Stimulated activated CD8-positive, alpha-beta memory T cell treated with anti-CD3 and anti-CD28 coated beads, Interleukin-4, amount 100 ng/mL, for 4 hours (primary cell): ENCODE measurements at places on chromosomes 13 and 19.
A peak's percentile ranks its signal among the peaks of the same experiment; 100 is the strongest.

DNA sequence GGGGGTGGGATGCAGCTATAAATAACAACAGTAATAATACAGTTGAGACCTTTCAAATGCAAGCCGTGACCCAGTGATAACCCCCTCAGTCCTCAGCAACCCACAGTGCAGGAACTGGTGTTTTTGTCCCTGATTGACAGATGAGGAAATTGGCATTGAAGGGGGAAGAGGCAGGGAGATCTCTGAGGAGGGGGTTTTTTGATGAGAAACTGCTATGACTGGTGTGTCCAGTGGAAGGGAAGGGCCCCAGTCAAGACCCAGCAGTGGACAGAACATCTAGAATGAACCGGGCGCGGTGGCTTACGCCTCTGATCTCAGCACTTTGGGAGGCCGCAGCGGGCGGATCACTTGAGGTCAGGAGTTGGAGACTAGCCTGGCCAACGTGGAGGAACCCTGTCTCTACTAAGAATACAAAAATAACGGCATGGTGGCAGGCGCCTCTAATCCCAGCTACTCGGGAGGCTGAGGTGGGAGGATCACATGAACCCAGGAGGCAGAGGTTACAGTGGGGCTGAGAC lies 1.9 kb downstream of the MAP1S start:
- no peak for DNase-seq

GRCh38 chr13:21109168-21109567 lies 47.8 kb upstream of the LATS2 start:
- no peak for DNase-seq

GRCh38 chr19:5600797-5601196 lies 21.8 kb downstream of the SAFB2 start:
- DNase-seq, result no peak

- no peak for DNase-seq
Observed at GRCh38 chr13:112057736-112058518, 9.0 kb upstream of the SOX1 start.

- no peak for DNase-seq
Observed at GRCh38 chr13:38664906-38665305, 22.0 kb upstream of the FREM2 start.

DNA sequence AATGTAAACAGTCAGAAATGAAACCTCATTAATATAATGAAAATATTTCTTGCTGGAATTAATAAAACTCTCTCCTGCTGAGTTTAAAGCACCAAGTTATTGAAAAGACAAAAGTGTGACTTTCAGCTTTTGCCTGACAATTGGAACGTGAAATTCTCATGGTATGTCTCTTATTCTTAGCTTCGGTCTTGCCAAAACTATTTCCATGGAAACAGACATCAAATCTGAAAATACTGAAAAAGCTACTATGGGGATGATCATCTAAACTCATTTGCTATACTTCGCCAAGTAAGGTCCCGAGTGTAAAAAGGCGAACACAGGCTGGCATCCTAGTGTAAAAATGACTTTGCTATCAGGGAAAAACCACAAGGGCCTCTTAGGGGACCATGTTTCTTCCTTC lies 22.8 kb downstream of the HTR2A start:
- no peak for DNase-seq

DNA sequence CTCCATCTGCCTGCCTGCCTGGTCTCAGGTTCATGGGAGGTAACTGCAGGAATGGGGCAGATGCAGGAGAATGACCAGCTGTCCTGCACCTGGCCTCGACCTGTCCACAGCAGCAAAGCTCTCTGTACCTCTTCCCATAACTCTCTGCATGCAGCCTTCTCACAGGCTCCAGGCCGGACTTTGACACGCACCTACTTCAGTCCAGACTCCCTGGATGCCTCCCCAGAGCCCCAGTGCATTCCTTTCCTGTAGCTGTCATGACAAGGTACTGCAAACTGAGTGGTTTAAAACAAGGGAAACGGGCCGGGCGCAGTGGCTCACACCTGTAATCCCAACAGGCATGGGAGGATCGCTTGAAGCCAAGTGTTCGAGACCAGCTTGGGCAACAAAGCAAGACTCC lies 3.3 kb downstream of the NANOS2 start:
- no peak for DNase-seq

DNA sequence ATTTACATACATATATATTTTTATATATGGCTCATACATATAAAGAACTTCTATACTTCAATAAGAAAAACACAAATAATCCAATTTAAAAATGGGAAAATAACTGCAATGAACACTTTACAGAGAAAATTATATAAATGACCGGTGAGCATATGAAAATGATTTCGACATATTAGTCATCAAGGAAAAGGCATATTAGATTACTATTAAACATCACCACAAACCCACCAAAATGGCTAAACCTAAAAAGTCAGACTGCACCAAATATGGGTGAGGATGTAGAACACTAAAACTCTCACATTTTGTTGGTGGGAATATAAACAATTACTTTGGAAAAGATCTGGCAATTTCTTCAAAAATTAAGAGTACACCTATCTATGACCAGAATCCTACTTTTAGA lies 316.2 kb downstream of the ENOX1 start:
- DNase-seq, result no peak

GRCh38 chr13:36377826-36378468 lies 31.8 kb upstream of the SPART start:
- no peak for DNase-seq

DNA sequence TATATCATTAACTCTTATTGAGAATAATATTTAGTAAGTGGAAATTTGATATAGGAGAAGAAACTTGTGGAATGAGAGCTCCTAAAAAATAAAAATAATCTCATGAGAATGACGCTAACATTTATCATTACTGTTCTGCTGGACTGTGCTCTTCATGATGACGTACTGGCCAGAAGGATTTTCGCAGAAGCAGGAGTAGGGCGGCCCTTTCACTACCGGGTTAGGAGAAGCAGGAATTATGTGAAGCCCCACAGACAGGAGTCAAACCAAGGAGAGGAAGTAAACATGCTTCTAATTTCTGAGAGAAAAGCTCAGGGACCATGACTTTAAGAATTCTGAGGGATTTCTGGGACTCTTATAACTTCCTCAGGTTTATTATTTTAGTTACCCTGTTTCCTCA lies 195.1 kb downstream of the VWA8 start:
- DNase-seq, result no peak

GRCh38 chr19:1424192-1424955 lies 13.8 kb upstream of the RPS15 start:
- no peak for DNase-seq

DNA sequence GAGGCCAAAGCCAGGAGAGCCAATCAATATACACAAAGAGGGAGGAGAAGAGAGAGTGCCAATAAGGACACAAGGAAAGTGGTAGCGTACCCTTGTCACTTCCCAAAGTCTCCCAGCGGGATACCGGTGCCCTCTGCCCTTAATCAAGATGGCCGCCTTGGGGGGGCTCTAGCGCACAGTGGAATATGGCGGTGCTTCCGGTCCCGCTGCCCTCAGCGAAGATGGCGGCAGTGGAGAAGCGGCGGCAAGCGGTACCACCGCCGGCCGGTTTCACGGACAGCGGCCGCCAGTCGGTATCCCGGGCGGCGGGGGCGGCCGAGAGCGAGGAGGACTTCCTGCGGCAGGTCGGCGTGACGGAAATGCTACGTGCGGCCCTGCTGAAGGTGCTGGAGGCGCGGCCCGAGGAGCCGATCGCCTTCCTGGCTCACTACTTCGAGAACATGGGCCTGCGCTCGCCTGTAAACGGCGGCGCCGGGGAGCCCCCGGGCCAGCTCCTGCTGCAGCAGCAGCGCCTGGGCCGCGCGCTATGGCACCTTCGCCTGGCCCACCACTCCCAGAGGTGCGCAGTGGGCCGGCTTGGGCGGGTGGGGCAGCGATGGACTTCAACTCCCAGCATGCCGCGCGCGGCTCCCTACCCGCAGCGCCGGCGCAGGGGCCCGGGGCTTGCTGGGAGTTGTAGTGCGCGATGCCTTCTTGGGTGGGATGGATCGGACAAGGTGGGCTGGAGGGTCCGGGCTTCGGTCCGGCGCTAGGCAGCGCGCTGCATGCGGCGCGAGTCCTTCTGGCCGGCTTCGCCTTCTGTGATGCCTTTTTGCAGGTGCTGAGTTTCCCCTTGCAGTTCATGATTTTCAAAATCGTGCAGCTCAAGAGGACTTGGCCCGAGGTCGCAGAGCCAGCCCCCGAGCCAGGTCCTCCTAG lies at the start of gene TPGS1:
TSS of gene TPGS1 (plus strand) at position 212 of the 918 bp plus-strand sequence. CDS start at position 222, 10 bp downstream.
- DNase-seq, result peak; percentile 78

DNA sequence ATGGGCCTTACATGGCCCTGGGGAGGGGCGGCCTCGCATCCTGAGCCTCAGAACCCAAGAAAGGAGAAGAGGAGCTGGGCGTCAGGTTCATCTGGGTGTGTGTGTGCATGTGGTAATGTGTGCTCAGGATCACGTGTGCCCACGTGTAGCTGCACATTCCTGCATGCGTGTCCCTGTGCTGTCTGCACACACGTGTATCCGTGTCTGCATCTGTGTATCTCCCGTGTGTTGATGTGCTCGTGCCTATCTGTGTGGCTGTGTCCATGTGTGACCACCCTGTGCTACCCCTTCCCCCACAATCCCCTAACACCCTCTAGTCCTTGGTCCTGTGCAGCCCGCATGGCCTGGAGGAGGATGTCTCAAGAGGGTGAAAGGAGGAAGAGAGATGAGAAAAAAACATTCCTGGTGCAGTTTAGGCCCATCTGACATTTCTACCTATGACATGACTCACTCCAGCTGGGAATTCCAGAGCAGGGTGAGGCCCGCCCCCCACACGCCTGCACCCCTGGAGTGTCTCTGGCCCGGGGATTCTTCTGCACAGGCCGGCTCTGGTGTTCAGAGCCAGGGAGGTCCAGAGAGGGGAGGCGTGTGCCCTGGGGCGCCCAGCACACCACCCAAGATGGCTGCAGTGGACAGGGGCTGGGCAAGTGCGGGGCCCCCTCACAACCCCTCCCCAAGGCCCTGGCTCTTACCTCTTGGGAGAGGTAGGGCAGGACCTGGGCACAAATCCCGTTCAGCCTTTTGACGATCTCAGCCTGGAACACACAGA lies 7.1 kb downstream of the TLE5 start:
- no peak for DNase-seq

- no peak for DNase-seq
Observed at GRCh38 chr13:23618341-23618740, 48.1 kb downstream of the TNFRSF19 start.

GRCh38 chr19:50878851-50879250 lies 5.6 kb downstream of the KLK2 start:
- DNase-seq, result no peak
